Adipocyte (in vitro differentiated cells): ENCODE measurements at places on chromosomes 3 and 15.

GRCh38 chr15:83413054-83413719, 34.0 kb upstream of the SH3GL3 start:
- no peak for DNase-seq

- peak; percentile 4 for DNase-seq
Measured at GRCh38 chr15:59020322-59020721, 32.9 kb downstream of the RNF111 start.

GRCh38 chr15:70765504-70766281, 2.3 kb upstream of the UACA start:
- peak; percentile 71 for DNase-seq

GRCh38 chr3:88707837-88708236, 399.6 kb upstream of the EPHA3 start:
- no peak for DNase-seq

- DNase-seq = no peak
Measured at GRCh38 chr15:86505951-86506350, 426.3 kb downstream of the AGBL1 start.

- no peak for DNase-seq
Measured at GRCh38 chr3:30475038-30475808, 131.2 kb upstream of the TGFBR2 start.

DNA sequence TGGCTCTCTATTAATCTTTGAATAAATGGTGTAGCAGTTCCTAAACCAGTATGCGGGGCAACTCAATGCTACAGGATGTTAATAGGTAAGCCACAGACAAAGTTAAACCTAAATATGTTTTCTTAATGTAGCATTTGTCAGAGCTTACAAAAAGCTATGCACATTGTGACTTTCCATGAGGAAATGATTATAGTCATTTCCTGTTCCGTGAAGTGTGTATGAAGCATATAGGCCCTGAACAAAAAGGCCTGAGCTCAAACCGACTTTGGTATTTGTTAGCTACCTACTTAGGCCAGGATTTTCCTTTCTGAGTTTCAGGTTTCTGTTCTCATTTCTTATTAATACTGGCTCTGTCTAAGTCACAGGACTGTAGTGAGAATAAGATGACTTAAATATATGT, 14.2 kb downstream of the ZNF80 start:
- no peak for DNase-seq

- peak; percentile 25 for DNase-seq
Measured at GRCh38 chr3:48684480-48685143, 1.1 kb downstream of the NCKIPSD start.

- DNase-seq = no peak
Measured at GRCh38 chr15:99446565-99447496, 119.0 kb upstream of the MEF2A start.

DNA sequence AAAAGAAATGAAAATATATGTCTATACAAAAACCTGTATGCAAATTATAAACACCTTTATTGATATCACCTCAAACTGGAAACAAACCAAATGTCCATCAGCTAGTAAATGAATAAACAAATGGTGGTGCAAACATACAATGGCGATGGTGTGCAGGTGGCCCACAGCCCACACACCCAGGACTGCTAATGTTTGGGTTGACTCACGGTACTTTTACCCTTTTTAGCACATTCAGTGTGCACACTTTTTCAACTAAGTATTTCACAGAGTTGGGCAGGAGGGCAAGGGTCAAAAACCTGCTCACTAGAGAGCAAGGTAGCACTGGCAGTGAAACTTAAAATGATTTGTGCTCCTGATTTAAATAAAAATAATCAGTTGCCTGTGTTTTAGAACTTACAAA, 123.1 kb upstream of the BHLHE40 start:
- DNase-seq = no peak

- no peak for DNase-seq
Measured at GRCh38 chr3:17747174-17747889, 4.9 kb upstream of the TBC1D5 start.
